ENCODE measurements at places on chromosomes 7 and 10. TPM values are rescaled to one million over a fixed set of nuclear protein-coding genes. Genes with fewer than 3 reads are reported as not detected.

The SSC4D gene
- 0.47 TPM for total RNA-seq

The ARMC10 gene
- 34.2 TPM for total RNA-seq

The ITGB8 gene
- total RNA-seq, result 7.1 TPM

The UBN2 gene
- 5.0 TPM for total RNA-seq

The BET1 gene
- 23.8 TPM for total RNA-seq

The ADCY1 gene
- 0.54 TPM for total RNA-seq

The ZNF37A gene
- 7.7 TPM for total RNA-seq

The SPDYE5 gene
- total RNA-seq, result not detected

The ASIC3 gene
- not detected for total RNA-seq

The NEUROD6 gene
- not detected for total RNA-seq

The AS3MT gene
- 0.09 TPM for total RNA-seq

The ACSM6 gene
- not detected for total RNA-seq

The FAM25C gene
- total RNA-seq, result not detected

The RPEL1 gene
- not detected for total RNA-seq

The ASAH2 gene
- total RNA-seq, result 0.63 TPM

The NUTM2D gene
- 0.81 TPM for total RNA-seq

The EGR2 gene
- total RNA-seq, result 0.18 TPM

The PRSS37 gene
- total RNA-seq, result not detected

The LARP4B gene
- total RNA-seq, result 34.7 TPM

The LRMDA gene
- 7.9 TPM for total RNA-seq

The FAM25A gene
- total RNA-seq, result not detected

The CTAGE8 gene
- not detected for total RNA-seq

The IFIT3 gene
- total RNA-seq, result 3.5 TPM

The MAP3K8 gene
- total RNA-seq, result 4.0 TPM

The NME8 gene
- not detected for total RNA-seq
